ENCODE measurements at places on chromosomes 2 and 18. TPM values are rescaled to one million over a fixed set of nuclear protein-coding genes. Genes with fewer than 3 reads are reported as not detected.

DNA sequence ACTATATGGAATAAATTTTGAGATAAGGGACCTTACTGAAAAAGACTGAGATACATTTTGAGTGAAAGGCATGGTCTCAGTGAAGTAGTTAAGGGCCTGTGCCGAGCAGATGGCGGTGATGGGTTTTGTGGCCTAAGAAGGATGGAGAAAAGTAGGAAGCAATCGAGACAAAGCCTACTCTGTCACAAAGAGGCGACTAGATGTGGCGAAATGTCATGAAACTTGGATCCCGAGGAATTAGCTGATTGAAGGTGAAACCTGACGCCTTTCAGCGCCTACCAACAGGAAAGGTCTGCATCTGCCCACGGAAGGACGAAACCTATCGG is 558 bp upstream of the CEP192 start:
- DNase-seq, result no peak

Gene CLEC4F
- not detected for total RNA-seq

Gene SERPINB12
- total RNA-seq, result not detected

Gene NAPG
- 107 TPM for total RNA-seq

DNA sequence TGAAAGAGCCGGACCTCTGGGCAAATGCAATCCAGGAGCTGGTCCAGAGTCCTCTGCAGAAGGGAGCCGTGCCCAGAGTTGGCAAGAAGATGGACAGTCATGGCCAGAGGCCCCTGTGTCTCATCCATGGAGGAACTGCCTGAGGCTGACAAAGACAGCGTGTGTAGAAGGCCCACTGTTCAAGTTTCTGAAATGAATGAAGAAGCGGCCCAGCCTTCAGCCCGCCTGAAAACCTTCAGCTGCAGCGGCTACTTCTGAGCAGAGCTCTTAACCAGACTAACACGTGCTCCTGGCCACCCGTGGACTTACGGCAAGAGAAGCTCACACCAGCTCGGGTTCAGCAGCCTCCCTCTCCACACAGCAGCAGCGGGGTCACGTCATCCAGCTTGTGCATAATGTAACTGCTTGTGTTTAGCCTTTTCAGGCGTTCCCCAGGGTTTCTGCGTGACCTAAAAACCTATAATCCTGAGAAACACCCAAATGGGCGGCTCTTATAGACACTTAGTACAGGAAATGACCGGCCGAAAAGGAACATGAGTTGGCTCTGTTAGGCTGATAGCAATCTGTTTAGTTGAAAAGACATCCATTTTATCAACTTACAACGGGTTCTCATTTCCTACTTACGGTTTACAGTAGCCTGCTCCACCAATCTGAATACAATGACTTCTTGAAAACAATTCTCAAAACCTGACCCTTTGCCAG is at the start of gene FAM124B:
Gene FAM124B (minus strand): TSS at position 467 of the 702 bp plus-strand sequence. CDS start 339 bp downstream, at position 128.
- no peak for DNase-seq

DNA sequence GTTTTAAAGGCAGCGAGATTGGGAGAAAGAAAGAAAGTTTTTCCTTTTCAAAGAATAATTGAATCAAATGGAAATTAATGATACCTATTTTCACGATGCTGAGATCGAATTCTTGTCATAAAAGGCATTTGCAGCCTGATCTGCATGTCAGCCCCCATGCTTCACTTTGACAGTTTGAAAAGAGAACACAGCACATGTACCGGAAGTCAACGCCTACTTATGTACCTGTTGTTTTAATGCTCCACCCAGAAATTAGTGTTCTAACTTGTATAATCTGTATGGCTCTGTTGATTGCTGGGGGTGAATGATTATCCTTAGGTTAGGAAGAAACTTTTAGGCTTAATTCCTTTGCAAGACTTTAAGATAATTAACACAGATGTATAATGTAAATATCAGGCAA is 31.0 kb downstream of the EEF1B2 start:
- DNase-seq, result no peak

- DNase-seq, result peak; percentile 20
These were observed 150.6 kb downstream of the RTN4 start for GRCh38 chr2:54899576-54900200.

Gene MC5R
- 2.9 TPM for total RNA-seq

Data from frontal cortex (tissue), 4 donors.